ENCODE measurements at places on chromosomes 2 and 18.

- DNase-seq: no peak
These were observed 2.2 kb downstream of the NXPH2 start for GRCh38 chr2:138777996-138778395.

- DNase-seq: no peak
These were observed 23.8 kb upstream of the KCNJ13 start for GRCh38 chr2:232800166-232800565.

- no peak for DNase-seq
These were observed 38.0 kb downstream of the CABYR start for GRCh38 chr18:24176727-24177416.

DNA sequence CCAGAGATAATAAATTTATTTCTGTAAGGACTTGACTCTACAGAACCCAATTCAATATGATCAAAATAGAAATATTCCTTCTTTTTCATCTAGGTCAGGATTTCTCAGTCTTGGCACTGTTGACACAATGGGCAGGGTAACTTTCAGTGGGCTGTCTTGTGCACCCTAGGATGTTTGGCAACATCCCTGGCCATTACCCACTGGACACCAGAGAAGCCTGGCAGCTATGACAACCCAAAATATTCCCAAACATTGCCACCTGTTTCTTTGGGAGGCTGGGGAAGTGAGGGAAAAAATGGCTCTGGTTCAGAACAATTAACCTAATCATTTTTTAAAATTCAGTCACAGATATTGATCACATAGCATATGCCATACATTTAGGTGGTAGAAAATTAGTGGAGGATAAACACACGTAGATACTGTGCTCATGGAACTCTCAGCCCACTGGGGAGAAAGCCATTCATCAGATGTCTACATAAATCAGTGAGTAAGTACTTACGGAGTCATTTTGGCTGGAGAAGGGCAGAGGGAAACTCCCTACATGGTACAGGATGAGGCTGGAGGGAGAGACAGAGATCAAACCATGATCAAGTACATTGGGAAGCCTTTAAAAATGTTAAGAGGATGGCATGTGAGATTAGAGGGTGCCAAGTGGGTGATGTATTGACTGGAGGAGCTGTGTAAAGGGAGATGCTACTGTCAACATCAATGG lies 718 bp upstream of the TNP1 start:
- no peak for DNase-seq

DNA sequence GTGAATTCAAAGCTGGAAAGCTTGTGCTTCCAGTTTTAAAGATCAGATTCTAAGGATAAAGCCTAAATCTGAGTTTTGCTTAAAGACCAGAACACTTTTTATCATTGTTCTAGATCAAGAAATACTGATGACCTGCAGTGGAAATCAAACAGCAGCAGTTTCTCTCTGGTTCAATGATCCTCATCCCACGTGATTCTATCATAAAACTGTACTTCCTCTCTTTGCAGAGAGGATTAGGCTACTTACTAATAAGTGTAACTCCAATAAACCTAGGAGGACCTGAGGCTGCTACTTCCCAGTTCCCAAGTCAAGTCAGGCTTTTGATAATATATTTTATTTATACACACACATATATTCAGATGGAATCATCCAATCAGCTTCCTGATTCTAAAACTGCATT lies 81.9 kb downstream of the TCF4 start:
- DNase-seq: no peak

GRCh38 chr2:163715668-163716067 lies 20.1 kb downstream of the FIGN start:
- DNase-seq: no peak

GRCh38 chr2:140063356-140063755 lies 1283.2 kb upstream of the NXPH2 start:
- no peak for DNase-seq

DNA sequence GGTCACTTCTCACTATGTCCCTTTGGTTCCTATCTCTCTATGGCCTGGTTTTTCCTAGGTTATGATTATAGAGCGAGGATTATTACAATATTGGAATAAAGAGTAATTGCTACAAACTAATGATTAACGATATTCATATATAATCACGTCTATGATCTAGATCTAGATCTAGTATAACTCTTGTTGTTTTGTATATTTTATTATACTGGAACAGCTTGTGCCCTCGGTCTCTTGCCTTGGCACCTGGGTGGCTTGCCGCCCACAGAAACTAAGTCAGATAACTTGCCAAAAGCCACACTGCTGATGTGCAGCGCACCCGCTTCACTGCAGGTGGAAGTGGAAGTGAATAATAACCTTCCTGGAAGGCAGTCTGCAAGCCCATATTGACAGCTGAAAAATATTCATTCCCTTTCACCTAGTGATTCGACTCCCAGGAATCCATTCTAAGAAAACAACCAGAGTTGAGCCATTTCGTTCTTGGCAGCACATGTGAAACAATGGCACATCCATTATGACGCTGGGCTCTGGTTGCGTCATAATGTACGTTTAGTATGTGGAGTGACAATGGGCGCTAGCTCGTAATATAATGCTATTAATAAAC lies 725 bp upstream of the ANKRD53 start:
- DNase-seq: peak; percentile 11

GRCh38 chr2:37560241-37560848 lies 111.1 kb downstream of the CDC42EP3 start:
- no peak for DNase-seq

- DNase-seq: no peak
These were observed 81.4 kb upstream of the B3GNT2 start for GRCh38 chr2:62114564-62114963.

DNA sequence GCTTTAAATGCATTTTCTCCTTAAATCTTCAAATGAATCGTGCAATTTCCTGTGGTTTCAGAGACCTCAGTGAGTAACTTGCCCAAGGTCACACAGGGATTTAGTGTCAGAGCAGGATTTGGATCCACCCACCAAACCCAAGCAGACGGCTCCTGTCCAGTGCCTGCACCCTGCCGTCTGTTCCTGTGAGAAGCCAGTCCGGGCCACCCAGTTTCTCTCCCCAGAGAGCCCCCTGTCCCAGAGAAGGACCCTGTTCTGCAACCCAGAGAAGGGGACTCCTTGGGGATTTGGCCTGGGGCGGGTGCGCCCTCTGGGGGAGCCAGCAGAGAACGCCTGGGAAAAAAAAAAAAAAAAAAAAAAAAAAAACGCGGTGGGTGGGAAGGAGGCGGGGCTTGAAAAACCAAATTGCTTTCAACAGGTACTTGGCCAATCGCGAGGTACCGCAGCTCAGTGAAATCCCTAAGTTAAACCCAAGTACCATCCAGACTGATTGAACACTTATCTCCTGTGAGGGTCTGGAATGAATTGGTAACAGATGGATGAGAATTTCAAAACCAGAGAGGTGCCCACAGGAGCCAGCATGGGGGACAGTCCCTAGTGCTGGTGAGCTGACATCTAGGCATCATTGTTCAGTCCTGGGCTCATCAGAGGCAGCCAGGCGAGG lies 30.9 kb upstream of the REEP1 start:
- no peak for DNase-seq

- no peak for DNase-seq
These were observed 892.1 kb upstream of the ACVR2A start for GRCh38 chr2:146952696-146953095.

GRCh38 chr18:3596637-3597384 lies 146.8 kb downstream of the TGIF1 start:
- no peak for DNase-seq

- DNase-seq: no peak
These were observed 222.8 kb downstream of the FBXO15 start for GRCh38 chr18:73924836-73925235.

DNA sequence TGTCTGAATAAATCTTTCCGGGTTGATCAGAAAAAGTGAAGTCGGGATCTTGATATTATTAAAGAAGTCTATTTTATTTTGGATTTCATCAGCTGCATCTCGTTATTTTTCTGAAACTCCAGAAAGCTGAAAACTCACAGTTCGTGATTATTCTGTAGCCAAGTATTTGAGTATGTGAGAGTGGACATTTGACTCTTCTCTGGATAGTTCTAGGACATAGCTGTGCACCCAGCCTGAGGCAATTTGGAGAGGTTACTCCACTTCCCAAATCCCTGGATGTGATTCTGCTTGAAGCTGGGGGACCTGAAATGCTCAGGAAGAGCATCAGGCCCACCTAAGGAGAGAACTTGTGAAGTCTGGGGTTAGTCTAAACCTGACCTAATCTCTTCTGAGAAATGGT lies 117.6 kb upstream of the PID1 start:
- DNase-seq: no peak

DNA sequence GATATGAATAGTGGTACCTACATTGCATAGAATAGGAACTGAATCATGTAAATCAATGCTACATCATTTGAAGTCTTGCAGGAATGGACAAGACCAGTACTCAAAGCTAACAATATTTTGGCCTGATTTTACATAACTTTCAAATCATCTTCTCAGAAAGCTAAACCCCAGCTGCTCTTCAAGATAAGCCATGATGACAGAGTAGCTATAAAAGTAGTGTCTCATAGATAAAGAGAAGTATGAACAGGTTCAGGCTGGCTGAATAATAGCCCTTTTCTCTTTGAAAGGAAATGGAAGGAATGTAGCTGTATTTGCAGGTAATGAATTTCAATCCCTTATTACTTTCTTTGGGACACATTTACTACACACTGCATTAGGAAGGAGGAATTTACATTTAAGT lies 28.2 kb downstream of the TSPYL6 start:
- DNase-seq: no peak

GRCh38 chr2:227719641-227720040 lies 1.8 kb upstream of the SLC19A3 start:
- no peak for DNase-seq

- DNase-seq: no peak
These were observed 55.1 kb downstream of the CYP27C1 start for GRCh38 chr2:127164761-127165538.

DNA sequence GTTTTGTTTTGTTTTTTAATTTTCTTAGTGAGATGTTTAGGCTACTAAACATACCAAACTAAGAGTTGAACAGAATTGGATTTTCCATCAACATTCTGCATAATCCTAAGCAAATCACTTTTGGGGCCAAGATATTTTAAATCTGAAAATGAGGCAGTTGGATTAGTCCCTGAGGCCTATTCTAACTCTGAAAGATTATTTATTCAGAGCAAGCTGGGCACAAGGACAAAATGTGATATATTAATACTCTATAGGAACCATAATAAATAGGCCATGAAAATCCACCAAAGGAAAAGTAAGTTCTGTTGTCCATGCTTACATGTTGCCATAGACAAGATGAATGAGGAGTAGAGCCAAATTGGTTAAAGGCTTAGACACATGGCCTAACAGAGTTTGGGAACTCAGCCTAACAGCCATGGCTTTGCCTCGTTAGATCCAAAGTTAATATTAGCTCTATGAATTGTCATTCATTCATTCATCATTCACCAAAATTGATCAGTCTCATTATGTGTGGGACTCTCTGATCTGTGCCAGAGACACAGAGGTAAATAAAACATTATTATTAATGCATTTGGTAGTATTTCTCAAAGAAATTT lies 183.5 kb downstream of the SCG2 start:
- DNase-seq: no peak

Measured in NCI-H1417 treated with DMSO at 0.1 percent for 48 hours (cell line).